HuH-7 (cell line): ENCODE measurements at places on chromosomes 6 and 20.

DNA sequence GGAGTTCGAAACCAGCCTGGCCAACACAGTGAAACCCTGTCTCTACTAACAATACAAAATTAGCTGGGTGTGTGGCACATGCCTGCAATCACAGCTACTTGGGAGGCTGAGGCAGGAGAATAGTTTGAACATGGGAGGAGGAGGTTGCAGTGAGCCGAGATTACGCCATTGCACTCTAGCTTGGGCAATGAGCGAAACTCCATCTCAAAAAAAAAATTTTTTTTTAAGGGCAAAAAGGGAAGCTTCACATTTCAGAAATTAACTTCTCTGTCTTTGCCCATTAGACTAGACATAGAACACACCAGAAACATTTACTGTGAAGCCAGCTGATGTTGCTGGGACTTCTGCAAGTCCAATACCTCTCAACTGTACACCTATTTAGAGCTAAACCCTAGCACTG is 90.8 kb upstream of the HDAC2 start:
- DNase-seq = no peak

DNA sequence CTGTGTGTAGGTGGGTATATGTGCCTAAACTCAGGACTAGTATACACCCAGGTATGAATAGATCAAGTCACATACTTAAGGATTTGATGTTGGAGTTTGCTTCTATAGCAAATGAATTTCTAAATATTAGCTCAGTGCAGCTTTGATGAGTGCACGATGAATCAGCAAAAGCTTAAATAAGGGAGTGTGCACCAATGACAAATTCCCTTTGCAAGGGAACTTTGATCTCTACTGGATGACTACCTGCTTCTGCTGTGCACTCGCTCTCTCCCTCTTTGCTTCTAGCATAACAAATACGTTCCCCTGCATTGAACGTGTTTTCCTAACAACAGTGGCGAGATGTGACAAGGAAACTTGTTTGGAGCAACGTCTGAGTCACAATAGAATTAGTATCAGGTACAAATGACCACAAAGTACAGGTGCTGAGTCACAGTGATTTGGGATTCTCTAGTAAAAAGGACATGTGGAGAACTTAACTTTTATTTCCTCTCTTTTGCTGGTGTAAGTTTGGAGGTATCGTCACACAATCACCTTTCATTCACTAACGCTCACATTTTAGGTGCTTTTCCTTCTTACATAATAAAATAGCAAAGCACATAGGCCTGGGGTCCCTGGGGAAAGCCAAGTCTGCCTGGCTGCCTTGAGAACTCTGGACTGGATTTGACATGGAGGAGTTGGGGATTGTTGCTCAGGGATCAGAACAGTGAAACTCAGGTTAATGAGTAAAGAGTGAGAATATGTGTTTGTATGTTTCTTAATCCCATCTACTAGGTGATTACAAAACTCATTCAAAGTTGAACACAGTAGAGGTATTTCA is 49.7 kb downstream of the KLHL31 start:
- peak; percentile 15 for DNase-seq

- DNase-seq = peak; percentile 84
Measured at GRCh38 chr20:16528078-16528477, 45.2 kb downstream of the KIF16B start.

- no peak for DNase-seq
Measured at GRCh38 chr6:94323853-94324252, 904.5 kb upstream of the EPHA7 start.

DNA sequence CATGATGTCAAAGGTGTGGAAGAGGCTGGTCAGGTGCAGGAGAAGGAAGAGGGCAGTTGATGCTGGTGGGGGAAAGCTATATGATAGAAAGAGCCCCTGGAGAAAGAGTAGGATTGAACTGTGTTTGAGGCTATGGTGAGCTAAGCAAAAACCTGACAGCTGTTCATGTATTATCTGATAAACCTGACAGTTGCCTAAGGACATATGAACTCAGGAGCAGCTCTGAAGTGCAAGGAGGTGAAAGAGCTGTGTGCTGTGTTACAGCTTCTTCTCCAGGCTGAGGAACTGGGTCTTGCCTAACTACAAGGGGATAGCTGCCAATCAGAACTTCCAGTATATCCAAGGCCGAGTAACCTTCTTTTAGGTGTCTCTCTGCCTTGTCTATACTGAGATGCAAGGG is 81.8 kb downstream of the LCA5 start:
- no peak for DNase-seq

- peak; percentile 82 for DNase-seq
Measured at GRCh38 chr6:158213925-158214674, 46.0 kb downstream of the GTF2H5 start.

- no peak for DNase-seq
Measured at GRCh38 chr6:166951670-166952060, 4.7 kb downstream of the RNASET2 start.

GRCh38 chr6:17892097-17892686 is 95.2 kb downstream of the KIF13A start:
- DNase-seq = no peak

- no peak for DNase-seq
Measured at GRCh38 chr6:43402820-43403219, 24.5 kb upstream of the ABCC10 start.

- no peak for DNase-seq
Measured at GRCh38 chr20:58512808-58513552, 2.2 kb downstream of the APCDD1L start.

GRCh38 chr6:138691595-138692057 is 81.9 kb upstream of the CCDC28A start:
- DNase-seq = peak; percentile 56

GRCh38 chr6:33929575-33930288 is 125.9 kb upstream of the MLN start:
- no peak for DNase-seq

DNA sequence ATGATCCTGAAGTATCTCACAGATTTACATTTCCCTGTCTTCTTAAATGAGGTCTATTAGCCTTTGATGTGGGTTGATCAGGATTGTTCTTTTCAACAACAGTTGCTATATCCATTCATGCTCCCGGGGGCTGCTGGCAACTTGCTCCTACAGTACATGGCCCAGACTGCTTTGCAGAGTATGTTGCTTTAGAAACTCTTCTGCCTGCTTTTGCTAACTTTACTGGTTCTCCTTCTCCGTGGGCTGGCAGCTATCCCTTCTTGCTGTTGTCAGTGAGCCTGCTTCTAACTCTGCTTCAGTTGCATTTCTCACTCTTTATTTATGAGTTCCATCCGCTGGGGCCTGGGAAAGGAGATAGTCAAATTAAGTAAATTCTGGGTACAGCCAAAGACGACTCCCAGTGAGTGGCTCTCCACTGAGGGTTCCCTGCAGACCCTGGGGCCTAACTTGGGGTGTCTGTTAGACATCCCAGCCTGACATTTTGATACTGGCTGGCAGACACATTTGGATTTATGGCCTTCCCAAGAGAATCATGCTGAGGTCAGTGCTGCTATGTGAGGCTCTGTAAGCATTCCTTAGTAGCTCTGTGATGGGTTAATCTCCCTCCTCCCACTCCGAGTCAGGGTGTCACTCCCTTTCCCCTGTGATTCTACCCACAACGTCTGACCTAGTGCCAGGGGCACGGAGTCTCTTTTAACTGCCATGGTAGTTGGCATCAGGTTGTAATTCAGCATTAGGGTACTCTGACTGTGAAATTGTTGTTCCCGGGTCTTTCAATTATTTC is 73.6 kb downstream of the SLX4IP start:
- no peak for DNase-seq

DNA sequence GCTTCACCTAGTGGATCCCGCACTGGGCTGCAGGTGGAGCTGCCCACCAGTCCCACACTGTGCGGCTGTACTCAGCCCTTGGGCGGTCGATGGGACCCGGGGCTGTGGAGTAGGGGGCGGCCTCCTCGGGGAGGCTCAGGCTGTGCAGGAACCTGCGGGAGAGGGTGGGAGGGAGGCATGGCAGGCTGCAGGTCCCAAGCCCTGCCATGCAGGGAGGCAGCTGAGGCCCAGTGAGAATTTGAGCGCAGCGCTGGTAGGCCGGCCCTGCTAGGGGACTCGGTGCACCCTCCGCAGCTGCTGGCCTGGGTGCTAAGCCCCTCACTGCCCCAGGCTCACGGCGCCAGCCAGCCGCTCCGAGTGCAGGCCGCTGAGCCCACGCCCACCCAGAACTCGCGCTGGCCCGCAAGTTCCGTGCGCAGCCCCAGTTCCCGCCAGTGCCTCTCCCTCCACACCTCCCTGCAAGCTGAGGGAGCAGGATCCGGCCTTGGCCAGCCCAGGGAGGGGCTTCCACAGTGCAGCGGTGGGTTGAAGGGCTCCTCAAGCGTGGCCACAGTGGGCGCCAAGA is 1407.6 kb downstream of the EPHA7 start:
- no peak for DNase-seq

DNA sequence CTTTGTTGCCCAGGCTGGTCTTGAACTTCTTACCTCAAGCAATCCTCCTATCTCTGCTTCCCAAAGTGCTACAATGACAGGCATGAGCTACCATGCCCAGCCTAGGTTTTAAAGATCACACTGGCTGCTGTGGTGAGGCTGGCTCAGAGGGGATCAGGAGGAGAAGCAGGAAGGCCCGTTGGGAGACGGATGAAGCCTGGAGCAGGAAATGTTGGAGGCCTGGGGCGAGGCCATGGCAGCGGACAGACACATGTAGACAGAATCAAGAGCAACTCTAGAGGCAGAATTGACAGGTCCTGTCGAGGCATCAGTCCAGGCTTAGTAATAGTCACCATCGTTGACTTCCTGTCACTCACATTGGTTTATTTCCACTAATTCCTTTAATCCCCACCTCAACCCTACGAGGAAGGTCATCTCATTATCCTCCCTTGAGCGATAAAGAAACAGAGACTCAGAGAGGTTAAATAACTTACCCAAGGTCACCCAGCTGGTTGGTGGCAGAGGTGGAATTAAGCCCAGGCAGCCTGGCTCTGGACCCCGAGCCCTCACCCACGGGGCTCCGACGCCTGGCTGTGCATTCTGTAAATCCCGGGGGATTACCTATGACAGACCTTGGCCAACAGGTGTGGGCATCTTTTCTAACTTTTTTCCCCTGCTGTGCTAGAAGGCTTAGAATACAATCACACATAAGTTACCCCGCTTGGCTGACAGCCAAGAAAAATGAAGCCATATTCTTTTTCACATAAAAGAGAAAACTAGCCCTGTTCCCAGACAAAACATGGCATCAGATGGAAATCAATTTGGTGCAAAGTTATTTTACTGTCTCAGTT is 113.4 kb downstream of the EYA2 start:
- no peak for DNase-seq

GRCh38 chr6:37435816-37436215 is 2.8 kb downstream of the CMTR1 start:
- no peak for DNase-seq

DNA sequence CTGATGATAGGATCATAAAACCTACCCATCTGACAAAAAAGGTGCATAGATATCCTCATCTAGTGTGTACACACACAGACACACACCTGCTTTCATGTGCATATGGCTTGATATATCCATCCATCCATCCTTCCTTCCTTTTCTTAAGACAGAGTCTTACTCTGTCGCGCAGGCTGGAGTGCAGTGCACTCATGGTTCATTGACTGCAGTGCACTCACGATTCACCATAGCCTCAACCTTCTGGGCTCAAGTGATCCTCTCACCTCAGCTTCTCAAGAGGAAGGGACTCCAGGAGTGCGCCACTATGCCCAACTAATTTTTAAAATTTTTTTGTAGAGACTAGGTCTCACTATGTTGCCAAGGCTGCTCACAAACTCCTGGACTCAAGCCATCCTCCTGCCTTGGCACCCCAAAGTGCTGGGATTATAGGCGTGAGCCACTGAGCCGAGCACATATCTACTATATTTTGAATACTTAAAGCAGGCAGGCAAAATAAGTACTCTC is 27.1 kb downstream of the ADNP start:
- DNase-seq = no peak

- no peak for DNase-seq
Measured at GRCh38 chr6:52330470-52330869, 31.5 kb upstream of the PAQR8 start.

DNA sequence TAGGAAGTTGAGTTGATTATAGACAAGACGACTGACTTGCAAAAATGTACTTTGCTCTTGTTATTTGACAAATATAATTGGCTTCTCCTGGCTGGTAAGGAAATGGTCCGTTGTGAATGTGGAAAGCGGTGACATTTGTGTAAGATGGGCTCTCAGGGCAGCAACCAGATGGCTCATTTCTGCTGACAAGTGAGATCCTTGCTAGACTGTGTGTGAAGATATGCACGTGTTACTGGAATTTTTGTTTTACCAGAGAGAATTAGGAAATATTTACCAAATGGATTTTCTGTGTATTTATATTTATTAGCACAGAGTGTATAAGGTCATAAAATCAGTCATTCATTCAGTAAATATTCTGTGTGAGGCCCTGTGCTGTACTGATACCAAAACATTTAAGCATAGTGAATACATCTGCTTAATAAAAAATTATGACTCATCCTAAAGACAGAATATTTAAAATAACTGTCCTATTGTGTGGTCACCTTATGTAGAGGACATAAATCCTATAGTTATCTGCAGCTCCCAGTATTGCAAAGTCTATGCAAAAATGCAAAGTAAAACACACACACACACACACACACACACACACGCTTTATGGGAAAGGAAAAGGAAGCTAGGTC is 109.9 kb upstream of the ASF1A start:
- DNase-seq = no peak

DNA sequence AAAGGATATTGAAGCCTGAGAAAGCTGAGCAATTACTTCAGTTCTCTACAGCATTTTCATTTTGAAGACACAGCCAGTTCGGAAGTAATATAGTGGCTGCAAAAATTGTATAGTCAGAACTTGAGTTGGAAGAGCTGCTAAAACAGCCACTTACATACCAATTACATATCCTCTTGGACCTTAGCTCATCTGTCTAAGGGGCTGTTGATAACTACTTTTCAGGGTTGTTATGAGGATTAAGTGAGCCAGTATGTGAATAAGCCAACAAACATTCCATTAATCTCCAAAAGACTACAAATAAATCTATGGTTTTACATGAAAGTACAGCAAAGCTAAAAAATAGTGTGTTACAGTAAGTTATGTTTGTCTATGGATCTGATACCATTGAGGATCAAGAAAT is 59.7 kb downstream of the TMEM200A start:
- no peak for DNase-seq

GRCh38 chr20:1815502-1816085 is 79.6 kb upstream of the SIRPA start:
- no peak for DNase-seq

- no peak for DNase-seq
Measured at GRCh38 chr20:18727032-18727508, 86.5 kb upstream of the SCP2D1 start.

DNA sequence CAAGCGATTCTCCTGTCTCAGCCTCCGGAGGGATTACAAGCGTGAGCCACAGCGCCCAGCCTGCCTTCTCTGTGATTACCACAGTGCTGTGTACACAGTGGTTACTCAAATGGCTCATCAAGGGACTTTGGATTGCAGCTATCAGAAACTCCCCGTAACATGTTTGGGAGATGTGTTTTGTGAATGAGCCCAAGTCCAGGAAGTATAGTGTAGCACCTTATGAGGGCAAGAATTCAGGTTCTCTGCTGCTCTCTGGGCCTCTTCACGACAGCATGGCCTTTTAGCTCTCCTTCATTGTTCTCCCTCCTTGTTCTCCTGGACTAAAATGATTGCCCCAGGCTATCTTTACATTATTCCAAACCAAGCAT is 34.1 kb upstream of the RPL7L1 start:
- peak; percentile 52 for DNase-seq
